Stimulated activated CD8-positive, alpha-beta memory T cell treated with anti-CD3 and anti-CD28 coated beads, Interleukin-2, amount 100 ng/mL, for 1 hour (primary cell): ENCODE measurements at places on chromosomes 16 and 17.

- DNase-seq: no peak
Measured at GRCh38 chr16:20675488-20676267, 21.8 kb downstream of the ACSM1 start.

GRCh38 chr16:31225193-31225592 lies 8.3 kb upstream of the PYDC1 start:
- DNase-seq: no peak

GRCh38 chr17:47654991-47655390 lies 5.3 kb downstream of the KPNB1 start:
- DNase-seq: no peak

- no peak for DNase-seq
Measured at GRCh38 chr17:21146362-21147015, 19.7 kb downstream of the DHRS7B start.

GRCh38 chr16:7177875-7178274 lies 154.8 kb upstream of the RBFOX1 start:
- no peak for DNase-seq

- no peak for DNase-seq
Measured at GRCh38 chr16:70416748-70417616, 21.9 kb downstream of the ST3GAL2 start.

- no peak for DNase-seq
Measured at GRCh38 chr16:89918453-89919347, at the start of gene MC1R. Gene MC1R, plus strand, starts transcription at chr16:89918862. Its CDS starts 397 bp downstream, at chr16:89919259.

DNA sequence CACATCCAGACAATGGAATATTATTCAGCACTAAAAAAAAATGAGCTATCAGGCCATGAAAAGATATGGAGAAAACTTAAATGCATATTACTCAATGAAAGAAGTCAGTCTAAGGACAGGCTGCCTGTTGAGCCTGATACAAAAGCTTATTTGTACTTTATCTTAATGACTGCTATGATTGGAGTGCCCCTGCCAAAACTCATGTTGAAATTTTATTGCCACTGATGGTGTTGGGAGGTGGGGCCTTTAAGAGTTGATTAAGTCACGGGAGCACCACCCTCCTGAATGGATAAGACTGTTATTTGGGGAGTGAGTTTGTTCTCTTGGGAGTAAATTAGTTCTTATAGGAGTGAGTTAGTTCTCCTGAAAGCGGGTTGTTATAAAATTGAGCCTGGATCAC lies 9.9 kb downstream of the C17orf67 start:
- no peak for DNase-seq

GRCh38 chr16:85138825-85139627 lies 26.8 kb upstream of the CIBAR2 start:
- no peak for DNase-seq
